ENCODE measurements at places on chromosomes 2 and 18.
A peak's percentile ranks its signal among the peaks of the same experiment; 100 is the strongest.

DNA sequence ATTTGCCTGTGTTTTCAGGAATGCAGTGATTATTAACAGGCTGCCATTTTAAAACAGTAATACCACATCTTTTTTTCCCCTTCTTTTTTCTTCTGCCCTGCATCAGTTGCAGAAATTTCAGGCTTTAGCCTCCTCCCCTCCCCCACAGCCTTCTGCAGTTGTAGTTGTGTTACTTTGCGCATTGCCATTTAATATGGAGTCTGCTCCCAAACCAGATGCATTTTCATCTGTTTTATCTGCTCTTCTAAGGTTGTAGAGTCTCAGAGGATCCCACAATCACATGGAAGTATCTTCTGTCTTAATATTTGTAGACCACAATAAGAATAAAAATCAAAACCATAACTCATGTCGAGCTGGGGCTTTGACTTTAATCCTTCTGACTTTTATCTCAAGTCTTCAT lies 3.8 kb downstream of the ASXL3 start:
- DNase-seq: no peak

GRCh38 chr2:95377216-95378123 lies 25.0 kb upstream of the FAHD2A start:
- no peak for DNase-seq

GRCh38 chr2:222180619-222181018 lies 118.2 kb downstream of the PAX3 start:
- DNase-seq: no peak

- peak; percentile 1 for DNase-seq
These were observed 28.9 kb upstream of the IER3IP1 start for GRCh38 chr18:47204908-47205522.

DNA sequence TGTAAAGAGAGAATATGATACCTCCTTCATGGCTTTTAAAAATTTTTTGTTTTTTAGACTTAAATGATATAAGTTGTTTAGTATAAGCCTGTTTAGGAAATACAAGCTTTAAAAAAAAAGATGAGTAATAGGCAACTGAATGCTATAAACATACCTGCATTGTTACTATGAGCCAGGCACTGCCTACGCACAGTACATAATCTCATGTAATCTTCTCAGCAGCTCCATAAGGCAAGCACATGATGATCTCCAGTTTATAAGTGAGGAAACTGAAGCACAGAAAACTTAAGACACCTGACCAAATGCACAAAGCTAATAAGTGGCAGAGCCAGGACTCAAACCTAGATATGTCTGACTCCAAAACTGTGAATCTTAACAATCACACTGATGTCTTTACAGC lies 156.3 kb upstream of the SLC1A4 start:
- no peak for DNase-seq

- no peak for DNase-seq
These were observed at the start of gene MCFD2 for GRCh38 chr2:46915281-46915810. TSS of gene MCFD2 (minus strand) at chr2:46915806. CDS start at chr2:46909171, 6,635 bp downstream.

DNA sequence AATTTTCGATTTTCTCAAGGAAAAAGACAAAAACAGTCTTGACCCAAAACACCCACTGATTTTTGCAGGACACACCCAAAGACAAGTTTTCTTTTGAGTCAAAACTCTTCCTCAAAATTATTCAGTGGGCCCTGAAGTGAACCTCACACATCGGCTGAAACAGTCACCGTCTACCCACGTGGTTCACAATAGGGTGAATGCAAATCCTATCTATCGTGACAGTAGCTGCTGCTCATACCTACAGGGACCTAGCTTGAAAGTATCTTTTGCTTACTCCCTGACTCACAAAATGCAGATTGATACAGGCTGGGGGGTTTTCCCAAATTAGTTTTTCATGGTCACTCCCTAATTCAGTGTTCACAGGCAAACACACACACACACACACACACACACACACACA lies 10.7 kb upstream of the CD226 start:
- DNase-seq: no peak

DNA sequence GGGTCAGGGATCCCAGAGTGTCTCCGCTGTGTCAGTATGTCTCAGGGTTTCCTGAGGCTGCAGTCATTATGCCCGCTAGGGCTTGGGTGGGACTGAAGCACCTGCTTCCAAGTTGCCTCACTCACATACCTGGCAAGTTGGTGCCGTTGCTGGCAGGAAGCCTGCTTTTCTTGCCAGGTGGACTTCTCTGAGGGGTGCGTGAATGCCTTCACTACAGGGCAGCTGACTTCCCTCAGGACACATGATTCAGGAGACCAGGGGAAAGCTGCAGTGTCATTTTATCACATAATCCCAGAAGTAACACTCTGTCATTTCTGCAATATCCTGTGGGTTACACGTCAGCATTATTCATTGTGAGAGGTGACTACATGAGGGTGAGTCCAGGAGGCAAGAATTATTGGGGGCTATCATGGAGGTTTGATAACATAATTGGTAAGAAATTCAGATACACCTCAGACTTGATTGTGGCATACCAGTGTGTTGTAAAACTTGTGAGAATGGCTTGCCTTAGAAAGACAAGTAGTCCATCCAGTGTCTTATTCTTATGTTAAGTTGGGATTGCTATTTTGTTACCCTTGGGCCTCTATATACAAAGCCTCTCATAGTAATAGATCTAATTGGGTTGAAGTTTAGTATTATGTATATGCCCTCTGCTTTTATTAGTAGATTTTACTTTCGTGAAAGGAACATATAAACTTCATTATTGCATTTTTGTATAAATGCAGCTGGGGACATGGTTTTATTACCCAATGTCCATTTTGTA lies 44.1 kb downstream of the NEDD4L start:
- no peak for DNase-seq

DNA sequence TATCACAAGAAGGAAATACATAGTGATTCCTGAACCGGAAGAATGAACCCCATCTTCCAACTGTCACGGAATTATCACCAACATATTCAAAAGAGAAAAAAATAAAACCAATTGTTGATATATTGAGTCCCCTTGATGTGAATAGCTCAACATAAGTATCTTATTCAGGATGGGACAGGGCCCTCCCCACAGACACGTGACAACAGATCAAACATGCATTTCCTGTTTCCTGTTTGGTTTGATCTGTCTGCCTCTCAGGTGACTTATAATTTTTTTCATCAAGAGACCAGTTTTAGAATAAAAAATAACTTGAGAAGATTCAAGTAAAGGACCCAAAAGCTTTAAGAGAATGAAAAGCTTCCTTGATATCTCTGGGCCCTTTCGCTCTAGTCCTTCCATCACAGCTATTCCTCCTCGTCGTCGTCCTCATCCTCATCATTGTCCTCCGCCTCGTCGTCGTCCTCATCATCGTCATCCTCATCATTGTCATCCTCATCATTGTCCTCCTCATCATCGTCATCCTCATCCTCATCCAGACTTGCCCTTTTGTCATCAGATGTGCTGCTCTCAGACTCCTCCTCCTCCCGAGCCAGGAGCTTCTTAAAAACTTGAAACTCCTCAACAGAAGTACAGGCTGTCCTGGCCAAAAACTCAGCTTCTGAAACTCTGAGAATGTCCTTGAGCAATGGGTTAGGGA lies 6.3 kb downstream of the MTERF4 start:
- no peak for DNase-seq

DNA sequence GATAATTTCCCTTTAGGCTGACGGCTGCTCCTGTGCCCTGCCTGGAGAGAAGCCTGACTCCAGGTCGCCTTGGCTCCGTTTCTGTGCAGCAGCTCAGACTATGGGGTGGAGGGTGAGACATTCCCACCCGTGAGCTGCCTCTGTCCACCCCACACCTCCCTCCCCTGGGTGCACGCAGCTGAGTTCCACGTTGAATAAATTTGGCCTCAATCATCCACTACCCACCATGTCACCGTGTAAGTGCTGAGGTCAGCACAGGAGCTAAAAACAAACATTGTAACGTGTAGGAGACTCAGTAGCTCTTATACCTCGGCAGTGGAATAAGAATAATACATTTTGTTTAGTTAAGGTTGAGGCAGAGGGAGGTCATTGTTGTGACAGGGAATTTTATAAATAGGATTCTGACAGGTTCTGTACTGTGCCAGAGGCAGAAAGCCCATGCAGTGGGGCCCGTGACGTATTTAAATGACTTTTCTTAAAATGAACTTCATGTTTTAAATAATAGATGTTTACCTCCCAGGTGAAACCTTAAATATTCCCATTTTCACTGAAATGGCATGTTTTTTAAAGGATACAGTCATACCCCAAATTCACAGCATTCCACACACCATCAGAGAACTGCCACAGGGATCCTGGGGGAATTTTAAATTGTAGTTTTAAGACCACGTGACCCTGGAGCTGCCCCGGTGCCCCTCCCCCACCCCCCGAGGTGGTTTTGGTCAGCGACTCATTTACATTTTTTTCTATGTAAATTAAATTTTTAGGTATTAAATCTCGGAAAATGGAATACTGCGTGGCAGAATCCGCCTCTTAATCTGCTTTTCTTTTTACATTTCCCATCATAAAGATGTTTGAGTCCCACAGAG lies 50.2 kb downstream of the NFATC1 start:
- DNase-seq: no peak

DNA sequence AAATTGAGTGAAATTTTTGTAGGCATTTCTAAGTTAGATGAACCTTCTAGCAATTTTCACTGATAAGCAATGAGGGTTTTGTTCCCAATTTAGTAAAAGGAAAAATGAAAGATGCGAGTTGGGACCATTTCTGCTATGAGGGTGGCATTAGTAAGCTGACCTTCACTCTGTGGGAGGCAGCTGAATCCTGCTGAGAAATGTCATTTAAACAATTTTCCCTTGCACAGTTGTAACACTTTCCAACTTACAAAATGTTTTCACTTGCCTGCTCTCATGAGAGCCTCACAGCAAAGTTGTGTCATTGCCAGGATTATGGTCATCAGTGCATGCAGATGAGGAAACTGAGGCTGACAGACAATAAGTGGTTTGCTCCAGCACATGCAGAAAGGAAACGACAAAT lies 527.7 kb downstream of the TNS1 start:
- no peak for DNase-seq

DNA sequence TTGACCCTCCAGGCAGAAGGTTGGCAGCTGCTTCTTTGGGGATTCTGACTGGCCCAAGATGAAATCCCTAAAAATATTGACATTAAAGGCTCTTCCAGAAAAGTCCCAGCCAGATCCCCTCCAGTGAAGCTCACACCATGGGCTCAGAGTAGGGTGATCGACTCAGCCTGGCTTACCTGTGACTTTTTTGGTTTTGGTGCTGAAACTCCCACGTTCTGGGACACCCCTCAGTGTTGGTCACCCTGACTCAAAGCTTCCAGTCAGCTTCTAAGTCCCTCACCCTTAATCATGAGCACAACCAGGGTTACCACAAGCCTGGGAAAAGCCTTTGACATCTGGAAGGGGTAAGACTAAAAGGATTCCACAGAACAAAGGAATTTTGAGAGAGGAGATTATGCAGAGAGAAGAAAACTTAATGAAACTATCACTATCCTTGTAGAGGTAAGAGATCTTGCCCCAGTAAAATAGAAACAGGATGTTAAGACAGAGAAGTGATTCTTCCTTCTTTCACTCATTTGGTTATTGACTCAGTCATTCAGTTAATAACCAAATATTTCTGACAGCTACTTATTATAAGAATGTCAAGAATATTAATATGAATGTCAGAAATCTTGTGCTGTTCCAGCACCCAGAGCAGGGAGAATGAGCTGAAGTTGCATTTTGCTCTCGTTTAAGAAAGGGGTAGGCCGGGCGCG lies 66.8 kb upstream of the SEC11C start:
- DNase-seq: no peak

DNA sequence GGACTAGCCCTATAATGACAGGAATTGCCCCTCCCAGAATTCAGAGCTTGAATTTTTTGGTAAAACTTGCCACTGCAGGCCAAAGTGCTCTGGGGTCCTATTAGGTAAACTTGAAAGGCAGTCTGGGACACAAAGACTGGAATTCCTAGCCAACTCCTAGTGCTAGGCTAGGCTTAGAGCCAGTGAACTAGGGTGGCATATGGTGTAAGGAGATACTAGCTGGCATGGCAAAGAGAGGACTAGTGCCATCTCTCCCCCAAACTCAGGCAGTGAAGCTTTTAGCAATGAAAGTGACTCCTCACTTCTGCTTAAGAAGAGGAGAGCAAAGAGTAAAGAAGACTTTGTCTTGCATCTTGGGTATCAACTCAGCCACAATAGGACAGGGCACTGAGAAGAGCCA lies 410.5 kb upstream of the CNTNAP5 start:
- DNase-seq: no peak

DNA sequence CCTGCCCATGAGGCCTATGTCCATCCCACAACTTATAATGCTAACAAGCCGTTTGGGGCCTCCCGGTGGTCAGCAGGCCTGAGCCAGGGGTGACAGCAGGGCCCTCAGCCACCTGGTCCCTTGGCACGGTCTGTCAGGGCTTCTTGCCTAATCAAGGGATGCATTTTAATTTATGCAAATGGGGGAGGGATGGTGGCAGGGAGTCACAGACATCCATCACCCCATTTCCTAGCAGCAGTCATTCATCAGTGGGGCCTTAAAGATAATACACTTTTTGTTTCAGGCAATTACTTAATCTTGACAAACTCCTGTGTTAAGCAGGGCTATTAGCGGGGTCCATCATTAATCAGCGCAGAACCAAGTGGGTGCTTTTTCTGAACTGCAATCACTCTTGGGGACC lies 174.5 kb downstream of the GLI2 start:
- DNase-seq: no peak

DNA sequence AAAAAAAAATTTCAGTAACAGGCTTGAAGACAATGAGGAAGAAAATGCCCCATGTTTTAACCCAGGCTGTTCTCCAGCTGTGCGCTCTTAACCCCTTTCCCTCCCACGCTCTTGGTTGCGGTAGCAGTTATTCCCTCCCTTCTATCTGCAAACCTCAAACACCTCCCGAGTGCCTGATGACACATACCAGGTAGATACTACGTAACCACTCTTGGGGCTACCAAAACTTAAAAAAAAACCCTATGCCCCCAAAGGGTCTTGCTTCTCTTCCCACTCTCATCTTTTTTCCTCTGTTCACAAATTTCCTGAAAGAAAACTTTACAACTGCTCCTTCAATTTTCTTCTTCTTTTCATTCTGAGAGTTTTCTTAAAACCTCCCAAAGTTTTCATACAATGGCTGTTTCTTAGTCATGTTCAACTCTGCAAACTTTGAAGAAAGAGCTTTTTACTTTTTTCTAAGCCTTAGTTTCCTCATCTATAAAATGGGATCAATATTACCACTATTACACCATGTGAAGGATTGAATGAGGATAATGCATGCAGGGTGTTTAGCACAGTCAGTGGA lies 4.9 kb upstream of the DRC1 start:
- no peak for DNase-seq

DNA sequence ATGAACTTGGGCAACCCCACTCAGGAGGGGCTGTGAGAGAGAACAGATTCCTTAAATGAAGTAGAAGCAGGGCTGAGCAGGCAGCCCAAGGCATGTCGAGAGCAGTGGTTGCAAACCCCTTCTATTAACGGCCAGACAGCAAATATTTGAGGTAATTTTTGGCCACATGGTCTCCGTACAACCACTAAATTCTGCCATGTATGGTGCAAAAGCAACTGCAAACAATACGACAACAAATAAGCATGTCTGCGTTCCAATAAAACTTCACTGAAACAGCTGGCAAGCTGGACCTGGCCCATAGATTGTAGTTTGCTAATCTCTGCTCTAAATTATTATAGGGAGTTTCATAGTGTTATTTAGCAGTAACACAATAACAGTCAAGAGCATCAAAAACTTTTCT lies 217.0 kb upstream of the ZNF521 start:
- no peak for DNase-seq
